ENCODE measurements at places on chromosomes 11 and 22.

GRCh38 chr11:118935376-118935775 lies 9.7 kb upstream of the BCL9L start:
- no peak for DNase-seq

DNA sequence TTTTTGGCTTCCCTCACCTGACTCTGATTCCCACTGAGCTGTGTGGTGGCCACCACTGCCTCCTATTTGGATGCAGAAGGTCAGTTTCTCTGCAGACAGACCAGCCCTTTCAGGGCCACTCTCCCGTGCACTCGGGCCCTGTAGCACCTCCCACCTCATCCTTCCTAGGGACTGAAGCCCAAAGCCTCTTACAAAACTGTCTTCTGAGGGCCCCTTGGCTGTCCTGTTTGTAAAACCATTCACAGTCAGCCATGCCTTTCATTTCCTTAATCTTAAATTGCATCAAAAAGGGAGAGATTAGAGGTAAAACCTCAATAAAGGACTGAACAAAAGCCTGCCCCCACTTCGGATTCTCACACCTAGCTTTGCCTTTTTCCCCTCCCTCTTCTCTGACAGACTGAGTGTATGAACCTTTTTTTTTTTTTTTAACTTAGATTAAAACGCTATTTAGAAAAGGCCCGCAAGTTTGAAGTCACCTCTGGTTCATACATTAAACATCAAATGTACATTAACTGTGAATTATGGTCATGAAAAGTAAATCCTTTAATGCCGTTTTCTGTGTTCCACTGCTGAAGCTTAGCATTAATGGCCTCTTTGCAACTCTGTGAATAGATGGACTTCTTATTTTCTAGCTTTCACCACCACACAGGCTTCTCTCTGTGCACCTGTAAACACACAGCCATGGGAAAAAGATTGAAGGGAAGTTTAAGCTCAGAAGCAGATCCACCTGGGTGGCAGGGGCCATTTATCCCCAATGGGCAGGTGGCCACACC lies 247.2 kb upstream of the CADM1 start:
- DNase-seq = no peak

DNA sequence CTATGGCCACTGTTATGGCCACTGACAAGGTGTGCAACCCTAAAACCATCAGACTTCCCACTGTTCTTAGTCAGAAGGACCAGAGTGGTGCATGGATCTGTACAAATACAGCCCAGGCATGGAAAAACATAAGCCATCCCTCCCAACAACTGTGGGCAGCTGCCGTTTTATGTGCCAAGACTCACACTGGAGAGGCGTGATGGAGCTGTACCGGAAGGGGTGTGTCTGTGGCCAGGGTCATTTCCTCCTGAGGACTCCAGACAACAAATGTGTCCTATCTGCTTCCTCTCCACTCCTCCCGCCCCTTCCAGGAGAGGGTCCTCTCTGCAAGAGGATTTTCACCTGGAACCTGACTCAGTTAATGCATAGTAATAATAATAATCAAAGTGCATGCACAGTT lies 29.5 kb downstream of the KCNJ1 start:
- no peak for DNase-seq

DNA sequence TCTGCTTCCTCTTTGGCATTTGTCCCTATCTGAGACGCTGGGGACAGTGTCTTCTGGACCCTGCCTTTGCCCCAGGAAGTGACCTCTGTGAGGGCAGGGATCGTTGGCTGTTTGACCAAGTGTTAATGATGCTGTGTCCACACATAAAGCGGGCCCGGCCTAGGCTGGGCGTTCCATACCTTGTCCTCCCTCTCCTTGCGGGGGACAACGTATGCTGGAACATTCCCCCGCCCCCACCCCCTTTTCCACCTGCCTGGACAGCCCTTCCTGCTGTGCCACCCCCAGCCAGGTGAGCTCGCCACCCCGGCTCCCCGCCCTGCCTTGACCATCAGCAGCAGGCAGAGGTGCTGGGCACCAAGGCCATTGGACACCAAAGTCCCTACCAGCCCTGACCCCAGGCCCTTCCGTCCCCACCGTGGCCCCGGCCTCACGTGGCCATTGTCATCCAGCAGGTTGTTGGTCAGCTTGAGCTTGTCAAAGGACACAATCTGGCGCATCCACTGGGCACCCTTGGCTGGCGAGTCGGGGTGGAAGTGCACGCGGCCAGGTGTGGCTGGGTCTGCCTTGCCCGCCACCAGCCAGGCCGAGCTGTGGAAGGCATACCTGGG lies 4.1 kb upstream of the NUDT8 start:
- no peak for DNase-seq

GRCh38 chr11:68333173-68333572 lies 20.8 kb downstream of the LRP5 start:
- no peak for DNase-seq

GRCh38 chr11:72625691-72626413 lies 48.4 kb downstream of the PDE2A start:
- no peak for DNase-seq

GRCh38 chr11:94771390-94771789 lies 3.2 kb downstream of the AMOTL1 start:
- no peak for DNase-seq

- no peak for DNase-seq
Measured at GRCh38 chr11:32472226-32472625, 36.9 kb upstream of the WT1 start.

All from NCI-H2081 treated with DMSO at 0.1 percent for 48 hours (cell line).